ENCODE measurements at places on chromosomes 2 and 18.

DNA sequence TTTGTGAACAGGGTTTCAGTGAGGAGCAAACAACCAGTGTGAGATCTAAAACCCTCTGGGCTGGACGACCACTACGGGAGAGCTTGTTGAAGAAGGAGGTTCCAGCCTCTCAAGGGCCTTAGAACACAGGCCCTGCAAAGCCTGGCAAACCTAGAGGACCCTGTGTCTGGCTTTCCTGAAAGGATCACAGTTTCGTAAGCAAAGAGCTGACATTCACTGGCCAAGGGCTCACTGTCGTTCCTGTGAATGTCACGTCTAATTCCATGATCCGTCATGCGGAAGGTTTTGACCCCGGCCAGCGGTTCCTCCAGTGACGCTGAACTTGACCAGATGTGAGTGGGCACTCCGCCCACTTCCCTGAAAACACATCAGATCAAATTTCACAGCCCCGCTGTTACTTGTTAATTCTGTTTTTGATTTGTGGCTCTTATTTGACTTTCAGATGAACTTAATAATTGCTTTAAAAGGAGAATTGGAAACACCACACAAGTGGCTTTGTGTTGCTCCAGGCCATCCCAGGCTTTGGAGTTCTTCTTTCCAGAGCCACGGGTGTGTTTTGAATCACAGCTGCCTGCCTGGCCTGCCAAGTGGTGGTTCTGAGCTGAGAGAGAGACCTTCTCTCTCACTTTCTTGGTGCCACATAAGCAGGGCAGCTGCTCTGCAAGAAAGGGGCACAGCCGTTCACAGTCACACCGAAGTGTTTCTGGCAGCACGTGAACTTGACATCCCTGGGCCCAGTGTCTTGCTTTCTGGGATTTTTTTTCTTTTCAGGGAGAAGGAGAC is 308.4 kb downstream of the NDUFA10 start:
- DNase-seq = no peak

DNA sequence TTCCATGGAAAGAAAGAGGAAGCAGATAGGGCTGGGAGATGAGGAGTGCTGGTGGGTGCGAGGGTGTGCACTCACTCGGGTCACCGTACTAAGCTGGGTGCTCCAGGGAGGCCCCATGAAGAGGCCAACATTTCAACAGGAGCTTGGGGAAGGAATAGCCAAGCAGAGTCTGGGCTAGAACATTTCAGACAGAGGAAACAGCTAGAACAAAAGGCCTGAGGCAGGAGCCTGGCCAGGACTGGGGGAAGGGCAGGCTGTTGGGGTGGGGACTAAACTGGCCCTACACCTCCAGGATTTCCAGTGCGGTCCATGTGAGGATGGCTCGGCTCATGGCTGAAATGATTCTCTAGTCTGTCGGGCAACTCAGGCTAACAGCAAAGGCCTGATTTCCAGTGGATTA is 90.8 kb downstream of the ZFP36L2 start:
- no peak for DNase-seq

- no peak for DNase-seq
These were observed 502.0 kb upstream of the VRK2 start for GRCh38 chr2:57544624-57545023.

- DNase-seq = no peak
These were observed 48.0 kb upstream of the ID2 start for GRCh38 chr2:8633735-8634313.

DNA sequence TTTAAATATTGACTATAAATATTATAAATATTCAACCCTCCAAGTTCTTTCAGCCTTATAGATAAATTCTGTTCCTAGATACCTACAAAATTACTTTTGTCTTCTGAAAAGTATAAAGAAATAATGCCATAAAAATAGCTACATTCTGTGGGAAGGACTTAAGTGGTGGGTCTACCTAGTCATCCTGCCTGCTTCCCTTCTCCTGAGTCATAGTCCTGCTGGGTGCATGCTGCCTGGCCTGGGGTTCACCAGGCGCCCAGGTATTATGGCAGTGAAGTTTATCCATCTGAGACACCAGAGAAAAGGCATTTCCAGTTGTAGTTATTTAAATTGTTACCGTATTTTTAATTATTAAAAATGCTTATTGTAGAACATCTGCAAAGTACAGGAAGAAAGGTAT is 167.5 kb downstream of the SLC39A10 start:
- no peak for DNase-seq

- no peak for DNase-seq
These were observed 56.4 kb downstream of the CRIM1 start for GRCh38 chr2:36411962-36412444.

- DNase-seq = no peak
These were observed 126.1 kb upstream of the CTAGE1 start for GRCh38 chr18:22543769-22544168.

- no peak for DNase-seq
These were observed 45.1 kb upstream of the RAB27B start for GRCh38 chr18:54783139-54783538.

DNA sequence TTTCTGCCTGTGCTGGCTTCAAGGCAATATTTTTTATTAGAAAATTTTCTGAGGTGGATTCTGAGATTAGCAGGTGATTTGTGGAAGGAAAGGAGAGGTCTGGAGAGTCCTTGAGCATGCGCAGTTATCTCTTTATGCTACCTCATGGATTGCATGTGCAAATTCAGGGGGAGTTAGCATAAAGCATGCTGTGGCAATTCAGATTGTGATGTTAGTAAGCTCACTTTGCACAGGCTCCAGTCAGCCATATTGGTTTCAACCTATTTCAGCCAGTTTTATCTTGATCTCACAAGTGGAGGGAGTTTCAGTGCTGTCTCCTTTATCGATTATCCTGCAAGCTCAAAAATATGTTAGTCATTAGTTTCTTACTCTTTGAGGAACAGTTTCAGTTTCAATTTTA is 2012.3 kb upstream of the PIK3C3 start:
- no peak for DNase-seq

- DNase-seq = no peak
These were observed 2.7 kb downstream of the C18orf54 start for GRCh38 chr18:54360406-54360805.

DNA sequence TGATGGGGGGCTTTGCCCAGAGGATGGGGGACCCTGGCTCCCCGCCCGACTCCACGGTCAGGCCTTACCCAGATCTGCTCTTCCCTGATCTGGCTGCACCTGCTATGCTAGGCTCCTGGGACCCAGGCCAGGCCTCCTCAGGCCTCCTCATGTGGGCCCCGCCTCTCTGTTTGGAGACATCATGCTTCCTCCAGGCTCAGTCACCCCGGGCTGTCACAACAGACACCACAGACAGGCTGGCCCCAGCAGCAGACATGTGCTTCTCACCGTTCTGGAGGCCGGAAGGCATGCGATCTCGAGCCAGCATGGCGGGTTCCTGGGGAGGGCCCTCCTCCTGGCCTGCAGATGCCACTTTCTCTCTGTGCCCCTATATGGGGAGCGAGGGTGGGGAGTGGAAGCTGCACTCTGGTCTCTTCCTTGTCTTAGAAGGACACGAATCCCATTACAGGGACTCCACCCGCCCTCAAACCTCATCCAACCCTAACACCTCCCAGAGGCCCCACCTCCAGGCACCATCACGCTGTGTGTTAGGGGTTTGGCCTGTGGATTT is 10.8 kb upstream of the NEU4 start:
- DNase-seq = no peak

GRCh38 chr2:11009891-11010290 is 98.2 kb downstream of the KCNF1 start:
- no peak for DNase-seq

GRCh38 chr2:62441421-62441820 is 64.6 kb downstream of the TMEM17 start:
- no peak for DNase-seq

GRCh38 chr2:69945441-69945840 is 16.0 kb downstream of the ASPRV1 start:
- DNase-seq = peak; percentile 42

- no peak for DNase-seq
These were observed 1.7 kb upstream of the TMEM185B start for GRCh38 chr2:120224735-120225548.

DNA sequence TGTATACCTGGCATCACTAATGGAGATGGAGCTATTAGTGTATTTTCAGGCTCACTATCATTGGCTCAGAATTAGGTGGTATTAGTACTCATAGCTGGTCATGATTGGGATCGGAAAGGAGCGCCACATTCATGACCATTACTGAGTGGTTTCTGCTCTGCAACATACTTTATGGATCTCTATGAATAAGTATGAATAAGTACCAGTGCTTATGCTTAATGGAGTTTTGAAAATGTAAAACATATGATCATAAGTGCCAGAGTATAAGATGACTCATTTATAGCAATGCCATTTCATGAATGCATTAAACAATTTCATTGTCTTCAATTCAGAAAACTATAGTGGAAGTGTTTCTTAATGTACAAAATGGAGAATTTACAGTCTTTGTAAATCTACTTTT is 156.7 kb downstream of the GALNT3 start:
- no peak for DNase-seq

DNA sequence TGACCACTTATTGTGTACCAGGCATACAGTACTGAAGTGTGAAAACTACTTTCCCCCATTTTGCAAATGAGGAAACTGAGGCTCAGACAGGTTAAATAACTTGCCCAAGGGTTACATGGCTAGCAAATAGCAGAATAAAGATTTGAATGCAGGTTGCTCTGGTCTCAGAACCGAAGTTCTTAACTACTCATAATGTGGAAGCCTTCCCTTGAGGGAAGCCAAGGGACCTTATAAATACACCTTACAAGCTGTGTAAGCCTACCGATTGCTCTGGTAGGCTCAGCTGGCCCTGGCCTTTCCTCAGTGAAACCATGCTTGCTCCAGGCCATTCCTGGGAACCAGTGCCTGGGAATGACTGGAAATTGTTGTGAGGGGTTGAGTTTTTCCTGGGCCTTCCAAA is 114.6 kb upstream of the CDCA7 start:
- no peak for DNase-seq

GRCh38 chr2:139142252-139142880 is 362.2 kb upstream of the NXPH2 start:
- DNase-seq = no peak

GRCh38 chr2:46208766-46209165 is 88.4 kb upstream of the EPAS1 start:
- no peak for DNase-seq

DNA sequence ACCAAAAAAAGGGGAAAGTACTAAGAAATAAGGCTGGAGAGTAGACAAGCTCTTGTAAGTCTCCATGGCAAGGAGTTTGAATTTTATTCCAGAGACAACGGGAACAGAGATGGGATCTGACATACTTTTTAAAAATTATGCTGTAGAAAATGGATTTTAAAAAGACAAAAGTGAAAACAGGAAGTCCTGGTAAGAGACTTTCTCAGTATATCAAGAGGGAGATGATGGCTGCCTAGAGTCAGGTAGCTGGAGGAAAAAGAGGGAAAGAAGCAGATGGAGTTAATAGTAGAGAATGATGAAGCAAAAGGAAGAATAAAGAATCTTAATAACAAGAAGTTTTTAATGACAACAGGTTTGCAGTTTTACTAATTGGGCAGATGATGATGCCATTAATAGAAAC is 168.1 kb downstream of the SRBD1 start:
- DNase-seq = no peak

DNA sequence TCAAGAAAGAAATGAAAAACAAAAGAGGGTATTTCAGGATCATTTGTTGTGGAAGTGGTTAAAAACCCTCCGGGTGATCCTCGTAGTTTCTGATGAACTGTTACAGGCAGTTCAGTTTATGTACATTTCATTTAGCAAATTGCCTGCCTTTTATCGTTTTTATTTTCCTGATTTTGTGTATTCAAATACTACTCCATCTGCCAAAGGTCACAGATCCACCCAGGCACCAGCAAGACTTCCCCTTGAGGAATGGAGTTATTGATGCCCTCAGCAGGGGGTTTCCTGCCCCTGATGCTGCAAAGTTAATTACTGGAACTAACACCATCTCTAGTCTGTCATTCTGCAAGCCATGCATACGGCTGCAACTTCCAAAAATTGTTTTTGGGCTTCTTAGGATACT is 641.9 kb downstream of the SLC4A3 start:
- DNase-seq = no peak

GRCh38 chr2:196149948-196150347 is 21.4 kb downstream of the STK17B start:
- no peak for DNase-seq

- no peak for DNase-seq
These were observed 113.0 kb upstream of the NEDD4L start for GRCh38 chr18:57931038-57931437.

GRCh38 chr2:45289997-45290709 is 280.9 kb upstream of the SIX2 start:
- DNase-seq = no peak

- no peak for DNase-seq
These were observed 66.6 kb downstream of the EFEMP1 start for GRCh38 chr2:55856936-55857335.

DNA sequence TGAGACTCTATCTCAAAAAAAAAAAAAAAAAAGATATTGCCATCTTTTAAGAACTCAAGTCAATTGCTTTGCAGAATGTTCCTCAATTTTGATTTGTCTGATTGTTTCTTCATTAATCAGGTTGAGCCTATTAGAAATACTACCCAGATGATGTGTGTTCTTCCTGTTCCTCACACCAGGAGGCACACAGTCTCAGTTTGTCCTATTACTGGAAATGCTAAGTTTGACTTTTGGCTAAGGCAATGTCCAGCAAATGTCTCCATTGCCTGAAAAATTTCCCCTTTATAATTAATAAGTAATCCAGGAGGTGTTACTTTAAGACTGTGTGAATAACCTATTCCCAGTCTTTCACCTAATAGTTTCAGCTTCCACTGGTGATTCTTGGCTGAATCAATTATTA is 28.4 kb downstream of the BOLA3 start:
- DNase-seq = no peak

DNA sequence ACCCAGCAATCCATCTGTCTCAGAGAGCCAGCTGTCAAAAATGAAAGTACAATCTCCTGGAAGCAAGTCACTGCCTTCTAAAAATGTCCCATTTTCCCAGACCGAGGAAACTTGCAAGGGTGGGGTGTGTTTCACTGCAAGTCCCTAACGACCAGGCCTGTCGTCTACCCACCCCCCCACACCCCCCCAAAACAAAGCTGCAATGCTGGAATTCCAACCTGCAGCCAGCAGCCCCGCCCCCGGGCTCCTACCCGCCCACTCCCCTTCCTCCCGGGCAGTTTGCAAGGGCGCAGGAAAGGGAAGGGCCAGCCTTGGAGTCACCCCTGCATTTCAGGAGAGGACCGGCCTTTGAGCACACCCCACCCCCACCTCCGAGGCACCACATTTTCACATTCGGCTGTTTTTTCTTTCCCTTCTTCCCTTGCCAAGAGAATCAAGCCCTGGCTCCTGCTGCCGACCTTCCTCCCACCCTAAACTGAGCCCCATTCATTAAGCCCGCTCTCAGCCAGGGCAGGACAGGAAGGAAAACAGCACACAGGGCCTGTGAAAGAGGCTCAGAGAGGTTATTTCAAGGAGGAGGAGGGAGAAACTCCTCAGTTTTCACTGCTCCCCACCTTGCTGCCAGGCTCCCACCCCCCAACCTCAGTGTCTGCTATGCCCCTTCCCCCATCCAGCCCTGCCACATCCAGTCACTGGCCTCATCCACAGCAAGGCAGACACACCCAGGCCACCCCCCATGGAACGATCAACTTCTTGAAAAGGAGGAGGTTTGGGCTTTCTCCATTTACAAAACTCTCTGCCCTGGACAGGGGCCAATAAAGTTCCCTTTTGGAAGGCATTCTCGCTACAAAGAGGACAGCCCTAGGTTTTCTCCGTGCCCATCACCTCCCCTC is 11.3 kb downstream of the SMAD7 start:
- DNase-seq = no peak
